Spleen (tissue), 13 donors: ENCODE measurements at places on chromosomes 6 and 20.
A peak's percentile ranks its signal among the peaks of the same experiment; 100 is the strongest.

GRCh38 chr6:4956625-4957024 lies 47.2 kb downstream of the RPP40 start:
- H3K36me3 ChIP-seq: no peaks in the 10 kb centered on the region
- H3K27ac ChIP-seq: no peak overlapping the region

- DNase-seq: no peak
- no peak overlapping the region for H3K27ac ChIP-seq
- no peaks in the 10 kb centered on the region for H3K4me1 ChIP-seq
- no peaks in the 10 kb centered on the region for H3K27me3 ChIP-seq
- H3K4me3 ChIP-seq: no peak overlapping the region
Observed at GRCh38 chr6:5968817-5969734, 37.6 kb downstream of the NRN1 start.

- peak; percentile 65 for DNase-seq
- H3K4me1 ChIP-seq: peaks cover 11% of the 10 kb centered on the region
- no peak overlapping the region for H3K4me3 ChIP-seq
Observed at GRCh38 chr6:168095171-168095691, 16.2 kb upstream of the FRMD1 start.

DNA sequence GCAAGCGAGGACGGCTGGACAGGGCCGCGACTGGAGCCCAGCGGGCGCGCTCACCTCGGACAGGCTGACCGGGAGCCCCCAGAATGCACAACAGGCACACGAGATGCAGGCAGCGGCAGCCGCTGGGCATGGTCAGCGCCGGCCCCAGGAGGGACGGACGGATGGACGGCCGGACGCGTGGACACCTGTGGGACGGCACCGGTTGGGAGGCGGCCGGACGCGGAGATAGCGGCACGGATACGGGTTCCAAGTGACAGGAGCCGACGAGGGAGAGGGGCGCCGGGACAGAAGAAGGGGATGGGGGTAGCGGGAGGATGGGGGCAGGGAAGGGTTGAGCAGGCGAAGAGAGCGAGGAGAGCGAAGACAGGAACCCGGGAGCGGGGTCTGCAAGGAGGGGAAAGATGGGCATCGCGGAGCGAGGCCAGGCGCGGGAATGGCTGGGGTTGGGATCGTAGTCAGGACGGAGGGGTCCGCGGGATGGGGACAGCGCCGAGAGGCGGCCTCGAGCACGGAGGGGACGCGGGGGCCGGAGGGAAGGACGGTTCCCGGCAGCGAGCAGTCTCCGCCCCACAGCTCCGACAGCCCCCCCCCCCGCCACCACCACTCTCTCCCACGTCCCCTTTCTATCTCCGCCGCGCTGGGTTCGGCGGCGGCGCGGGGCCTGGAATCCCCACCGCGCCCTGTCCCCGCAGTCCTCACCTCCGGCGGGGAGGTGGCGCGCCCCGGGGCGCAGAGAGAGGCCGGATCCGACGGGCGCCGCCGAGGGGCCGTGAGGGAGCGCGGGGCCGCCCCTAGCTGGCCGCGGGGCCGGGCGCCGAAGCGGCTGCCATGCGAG lies 435 bp downstream of the DLK2 start:
- no peak overlapping the region for H3K27ac ChIP-seq
- peaks cover 15% of the 10 kb centered on the region for H3K36me3 ChIP-seq
- DNase-seq: peak; percentile 95
- peak overlapping the region; percentile 48 for H3K4me3 ChIP-seq
- peaks cover 18% of the 10 kb centered on the region for H3K4me1 ChIP-seq
- H3K27me3 ChIP-seq: peaks cover 44% of the 10 kb centered on the region

DNA sequence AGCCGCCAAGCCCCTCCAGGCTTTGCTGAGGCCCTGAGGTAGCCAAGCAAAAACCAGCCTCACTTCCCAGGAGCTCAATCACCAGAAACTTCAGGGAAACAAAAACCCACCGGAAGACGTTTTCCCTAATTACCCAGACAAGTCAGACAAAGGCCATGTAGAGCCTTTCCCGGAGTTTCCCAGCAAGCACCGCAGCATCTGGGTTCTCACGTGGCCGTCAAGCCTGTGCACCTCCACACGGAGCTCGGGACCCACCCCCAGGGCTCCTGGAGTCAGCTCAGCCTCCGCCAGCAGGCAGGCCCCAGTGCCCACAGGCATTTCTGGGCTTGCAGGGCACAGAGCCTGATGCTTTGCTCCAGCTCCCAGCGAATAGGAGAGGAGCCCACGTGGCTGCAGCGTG lies 10.1 kb upstream of the MRGBP start:
- H3K27ac ChIP-seq: no peak overlapping the region
- DNase-seq: no peak
- no peak overlapping the region for H3K4me3 ChIP-seq
- H3K4me1 ChIP-seq: peaks cover 8% of the 10 kb centered on the region

DNA sequence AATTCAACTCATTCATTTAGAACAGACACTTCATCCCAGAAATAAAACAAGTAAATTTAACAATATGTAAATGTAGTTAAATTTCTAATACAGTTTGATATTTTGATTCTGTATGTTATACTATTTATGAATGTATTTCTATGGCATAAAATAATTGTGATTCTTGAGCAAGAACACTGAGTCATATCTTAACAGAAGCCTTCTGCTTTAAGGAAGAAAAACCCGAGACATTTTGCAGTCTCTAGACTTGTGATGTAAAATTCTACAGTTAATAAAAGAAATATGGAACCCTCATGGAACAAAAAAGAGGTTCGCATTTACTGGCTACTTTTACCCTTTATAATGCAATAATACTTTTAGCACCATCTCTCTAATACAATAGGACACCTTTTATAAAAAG lies 47.9 kb upstream of the SCML4 start:
- no peaks in the 10 kb centered on the region for H3K27me3 ChIP-seq
- H3K27ac ChIP-seq: no peak overlapping the region
- no peaks in the 10 kb centered on the region for H3K4me1 ChIP-seq
- peaks cover 25% of the 10 kb centered on the region for H3K36me3 ChIP-seq
- H3K4me3 ChIP-seq: no peak overlapping the region
- no peak for DNase-seq

- H3K36me3 ChIP-seq: no peaks in the 10 kb centered on the region
- no peak overlapping the region for H3K4me3 ChIP-seq
- DNase-seq: no peak
- H3K27ac ChIP-seq: no peak overlapping the region
Observed at GRCh38 chr6:2739335-2739734, 11.4 kb downstream of the MYLK4 start.

DNA sequence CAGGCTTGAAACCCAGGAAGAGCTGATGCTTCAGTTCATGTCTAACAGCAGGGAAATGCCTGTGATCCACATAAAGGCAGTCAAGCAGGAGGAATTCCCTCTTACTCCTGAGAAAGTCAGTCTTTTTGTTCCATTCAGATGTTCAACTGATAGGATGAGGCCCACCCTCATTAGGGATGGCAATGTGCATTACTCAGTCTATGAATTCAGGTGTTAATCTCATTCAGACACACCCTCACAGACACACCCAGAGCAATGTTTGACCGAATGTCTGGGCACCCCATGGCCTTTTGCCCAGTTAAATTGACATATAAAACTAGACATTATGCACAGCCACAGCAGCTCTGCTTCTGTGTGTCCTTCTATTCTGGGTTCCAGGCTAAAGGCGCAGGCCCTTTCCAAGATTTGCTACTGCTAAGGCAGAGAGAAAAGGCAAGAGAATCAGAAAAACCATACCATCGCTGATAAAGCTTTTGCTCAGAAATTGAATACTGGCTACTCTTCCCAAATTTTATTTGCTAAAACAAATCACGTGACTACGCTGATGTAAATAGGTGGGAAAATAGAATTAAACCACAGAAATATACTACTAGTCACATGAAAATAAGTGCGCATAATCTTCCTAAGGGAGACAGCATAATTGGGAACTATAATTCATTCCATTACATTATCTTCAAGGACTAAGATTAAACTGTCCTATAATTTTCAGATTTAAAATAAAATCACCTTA lies 625.0 kb upstream of the MAN1A1 start:
- no peak overlapping the region for H3K27ac ChIP-seq
- no peaks in the 10 kb centered on the region for H3K27me3 ChIP-seq
- no peak overlapping the region for H3K4me3 ChIP-seq
- no peaks in the 10 kb centered on the region for H3K4me1 ChIP-seq

DNA sequence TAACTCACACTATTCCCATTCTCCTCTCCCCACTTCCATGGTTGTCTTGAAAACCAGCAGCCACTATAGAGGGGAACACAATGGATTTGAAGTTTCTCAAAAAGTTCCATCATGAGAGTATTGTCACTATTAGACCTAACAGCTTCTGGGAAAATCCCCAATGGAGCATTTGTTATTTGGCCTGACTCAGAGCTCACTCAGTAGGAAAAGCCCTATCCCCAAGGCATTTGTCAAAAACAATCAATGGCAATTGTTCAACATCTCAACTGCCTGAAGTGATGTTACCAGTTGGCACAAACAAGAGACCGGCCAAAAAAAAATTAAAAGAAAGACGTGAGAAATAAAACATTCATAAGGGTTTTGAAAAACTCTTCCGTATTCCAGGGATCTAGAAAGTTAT lies 98.8 kb downstream of the MYLK4 start:
- peaks cover 9% of the 10 kb centered on the region for H3K4me1 ChIP-seq
- no peak overlapping the region for H3K4me3 ChIP-seq
- H3K27me3 ChIP-seq: peaks cover 6% of the 10 kb centered on the region
- H3K36me3 ChIP-seq: no peaks in the 10 kb centered on the region

GRCh38 chr6:80003826-80004172 lies 650 bp upstream of the TTK start:
- H3K27ac ChIP-seq: peak overlapping the region; percentile 84
- H3K27me3 ChIP-seq: no peaks in the 10 kb centered on the region
- peaks cover 13% of the 10 kb centered on the region for H3K4me1 ChIP-seq
- H3K4me3 ChIP-seq: peak overlapping the region; percentile 52
- DNase-seq: peak; percentile 79

DNA sequence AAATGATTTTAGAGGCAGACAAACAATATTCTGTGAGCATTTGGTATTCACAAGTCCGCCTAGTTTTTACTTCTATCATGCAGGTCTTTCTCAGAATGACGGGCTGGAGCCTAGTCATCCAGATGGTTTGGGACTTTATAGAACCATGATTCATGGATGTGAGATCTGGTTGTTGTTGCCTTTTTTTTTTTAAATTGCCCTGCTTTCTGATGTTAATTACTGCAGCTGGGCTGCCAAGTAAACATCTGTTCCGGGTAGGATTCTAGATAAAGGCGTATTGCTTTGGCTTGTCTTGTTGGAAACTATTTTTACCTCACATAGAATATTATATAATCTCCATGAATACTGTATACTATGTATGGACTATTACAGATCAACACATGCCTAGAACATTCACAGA lies 58.1 kb downstream of the RNF217 start:
- no peak overlapping the region for H3K4me3 ChIP-seq
- H3K27ac ChIP-seq: no peak overlapping the region
- no peaks in the 10 kb centered on the region for H3K4me1 ChIP-seq
- DNase-seq: no peak

- H3K4me1 ChIP-seq: peaks cover 17% of the 10 kb centered on the region
- no peaks in the 10 kb centered on the region for H3K36me3 ChIP-seq
- H3K27ac ChIP-seq: no peak overlapping the region
Observed at GRCh38 chr20:3667434-3668037, 4.3 kb upstream of the GFRA4 start.

DNA sequence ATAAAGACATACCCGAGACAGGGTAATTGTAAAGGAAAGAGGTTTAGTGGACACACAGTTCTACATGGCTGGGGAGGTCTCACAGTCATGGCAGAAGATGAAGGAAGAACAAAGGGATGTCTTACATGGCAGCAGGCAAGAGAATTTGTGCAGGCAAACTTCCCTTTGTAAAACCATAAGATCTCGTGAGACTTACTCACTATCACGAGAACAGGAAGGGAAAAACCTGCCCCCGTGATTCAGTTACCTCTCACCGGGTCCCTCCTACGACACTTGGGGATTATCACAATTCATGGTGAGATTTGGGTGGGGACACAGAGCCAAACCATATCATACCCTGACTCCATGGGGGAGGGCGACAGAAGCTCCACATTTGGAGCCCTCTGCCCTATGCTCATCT lies 7.4 kb upstream of the VAPB start:
- no peaks in the 10 kb centered on the region for H3K36me3 ChIP-seq
- no peaks in the 10 kb centered on the region for H3K4me1 ChIP-seq
- DNase-seq: no peak
- H3K4me3 ChIP-seq: no peak overlapping the region
